ENCODE measurements at places on chromosomes 4 and X.

DNA sequence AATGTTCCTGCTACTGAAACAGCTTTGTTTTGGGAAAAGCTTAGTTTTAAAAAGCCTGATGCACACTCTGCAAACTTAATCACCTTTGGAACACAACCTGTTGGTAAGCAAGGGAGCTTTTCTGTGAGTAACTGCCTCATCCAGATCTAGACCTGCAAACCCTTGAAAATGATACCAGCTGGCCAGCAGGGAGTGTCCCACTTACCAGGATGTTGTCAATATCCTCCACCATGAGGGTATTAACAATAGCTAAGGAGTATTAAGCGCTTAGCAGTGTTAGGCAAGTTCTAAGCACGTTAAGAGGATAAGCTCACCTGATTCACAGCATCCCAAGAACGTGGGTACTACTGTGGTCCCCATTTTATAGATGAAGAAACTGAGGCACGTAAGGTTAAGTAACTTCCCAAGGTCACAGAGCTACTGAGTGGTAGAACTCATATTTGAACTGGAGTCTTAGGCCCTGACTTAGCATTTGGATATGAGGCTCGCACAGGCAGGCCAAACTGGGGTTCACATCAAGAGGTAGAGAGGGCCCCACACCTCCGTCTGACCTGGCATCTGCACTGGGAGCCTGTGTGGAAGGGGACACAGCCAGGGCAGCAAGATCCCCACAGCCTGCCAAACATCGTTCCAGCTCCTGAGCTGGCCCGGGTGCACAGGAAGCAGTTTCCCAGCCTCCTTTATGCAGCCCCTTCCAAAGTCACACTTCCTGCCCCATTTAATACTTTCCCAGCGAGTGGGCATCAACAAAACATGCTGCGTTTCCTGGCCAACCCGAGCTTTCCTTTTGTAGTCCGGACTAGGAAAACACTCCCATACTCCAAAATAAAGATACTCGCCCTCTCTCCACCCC lies 32.7 kb downstream of the IRF2 start:
- DNase-seq: no peak

DNA sequence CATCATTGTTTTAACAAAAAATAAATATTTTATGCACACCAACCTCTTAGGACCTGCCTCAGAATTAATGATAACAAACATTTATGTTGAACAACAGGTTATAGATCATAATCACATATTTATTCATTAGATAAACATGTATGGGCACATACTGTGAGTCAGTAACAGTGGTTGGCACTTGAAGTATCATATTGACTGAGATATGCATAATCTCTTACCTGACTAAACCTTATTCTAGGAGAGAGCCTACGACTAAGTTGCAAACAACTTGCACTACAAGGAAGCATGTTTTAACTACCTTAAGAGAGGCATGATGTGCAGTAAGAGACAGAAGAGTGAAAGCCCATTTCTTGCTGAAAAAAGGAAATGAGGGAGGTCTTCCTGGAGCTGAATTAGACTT lies 6.5 kb upstream of the DACH2 start:
- DNase-seq: no peak

GRCh38 chr4:121943941-121944340 lies 7.9 kb downstream of the TRPC3 start:
- no peak for DNase-seq

GRCh38 chr4:139794158-139794954 lies 128.7 kb downstream of the MGST2 start:
- no peak for DNase-seq

GRCh38 chrX:72306085-72306801 lies 529 bp upstream of the CITED1 start:
- DNase-seq: no peak

DNA sequence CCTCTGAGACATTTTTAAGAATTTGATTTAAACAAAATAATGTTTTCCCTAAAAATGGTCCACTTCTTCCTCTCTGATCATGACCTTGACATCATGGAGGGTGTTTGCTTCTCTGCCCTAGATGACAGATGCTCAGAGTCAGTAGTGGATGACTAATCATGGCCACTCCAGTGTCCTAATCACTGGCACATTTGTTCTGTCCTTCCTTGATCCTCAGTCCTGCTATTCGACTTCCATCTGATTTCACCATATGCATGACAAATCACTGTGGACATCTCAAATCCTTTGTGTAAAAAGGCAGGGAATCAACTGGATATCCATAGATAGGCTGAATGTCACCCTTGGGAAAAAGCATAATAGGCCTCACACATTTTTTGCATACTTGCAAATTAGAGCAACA lies 9.0 kb downstream of the CRMP1 start:
- no peak for DNase-seq

DNA sequence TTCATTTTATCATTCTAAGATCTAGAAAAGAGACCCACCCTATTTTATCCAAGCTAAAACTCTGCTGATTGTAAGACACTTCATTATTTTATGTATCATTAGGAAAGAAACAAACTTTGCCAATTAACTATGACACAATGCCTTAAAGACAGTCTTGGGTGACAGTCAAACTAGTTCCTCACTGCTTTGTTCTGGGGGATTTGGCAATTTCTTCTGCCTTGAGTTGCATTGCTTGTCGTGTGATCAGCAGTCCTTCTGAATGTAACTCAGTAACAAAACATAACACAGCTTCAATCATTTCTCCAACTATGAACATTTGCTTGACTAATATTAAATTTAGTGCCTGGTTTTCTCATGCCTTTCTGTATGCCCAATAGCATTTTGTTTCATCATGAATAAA lies 577.9 kb upstream of the DIPK2B start:
- peak; percentile 7 for DNase-seq
